ENCODE measurements at places on chromosomes 2 and 18.

GRCh38 chr2:161546635-161547034, 77.6 kb upstream of the SLC4A10 start:
- DNase-seq = no peak

DNA sequence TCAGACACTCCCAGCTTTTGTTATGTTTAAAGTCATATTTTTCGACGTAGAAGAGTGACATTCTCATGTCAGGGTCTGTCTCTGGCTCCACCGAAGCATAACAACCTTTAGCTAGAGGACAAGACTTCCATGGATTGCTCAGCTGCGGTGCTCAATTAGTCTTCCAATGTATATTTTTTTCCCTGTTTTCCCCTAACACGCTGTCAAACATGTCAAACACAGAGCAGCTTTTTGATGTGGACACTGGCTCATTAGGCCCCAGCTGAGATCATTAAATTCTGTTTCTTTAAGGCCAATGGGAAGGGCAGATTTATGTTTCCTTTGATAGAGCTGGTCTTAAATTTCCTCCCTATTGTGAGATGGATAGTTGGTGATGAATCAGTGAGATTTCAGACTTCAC, 525.4 kb downstream of the PIK3C3 start:
- no peak for DNase-seq

GRCh38 chr2:53777134-53777533, 9.5 kb downstream of the CHAC2 start:
- DNase-seq = no peak

DNA sequence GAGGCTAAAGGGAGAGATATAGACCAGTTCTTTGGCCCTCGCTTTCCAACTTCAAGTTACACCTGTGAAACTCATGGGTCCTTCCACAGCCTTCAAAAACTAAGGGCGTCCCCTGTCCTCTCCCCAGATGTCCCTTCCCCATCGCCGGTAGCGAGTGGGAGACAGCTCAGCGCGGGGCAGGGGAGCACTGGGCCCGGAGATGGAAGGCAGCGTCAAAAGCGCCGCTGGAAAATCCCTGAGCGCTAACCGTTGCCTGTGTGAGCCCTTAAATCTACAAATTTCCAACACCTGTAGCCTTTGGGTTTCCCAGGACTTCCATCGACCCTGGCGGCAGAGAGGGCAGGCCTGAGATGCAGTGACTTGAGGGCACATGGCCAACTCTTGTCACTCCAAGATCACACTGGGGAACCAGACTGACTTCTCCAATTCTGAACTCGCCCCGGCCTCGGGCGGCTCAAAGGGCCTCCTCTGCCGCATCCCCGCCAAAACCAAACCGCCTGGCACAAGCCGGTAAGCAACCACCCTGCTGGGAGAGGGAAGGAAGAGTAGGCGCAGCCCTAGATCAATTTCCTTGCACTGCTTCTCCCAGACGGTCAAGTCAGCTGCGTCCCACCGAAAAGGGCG, 879 bp upstream of the EPAS1 start:
- DNase-seq = peak; percentile 8

DNA sequence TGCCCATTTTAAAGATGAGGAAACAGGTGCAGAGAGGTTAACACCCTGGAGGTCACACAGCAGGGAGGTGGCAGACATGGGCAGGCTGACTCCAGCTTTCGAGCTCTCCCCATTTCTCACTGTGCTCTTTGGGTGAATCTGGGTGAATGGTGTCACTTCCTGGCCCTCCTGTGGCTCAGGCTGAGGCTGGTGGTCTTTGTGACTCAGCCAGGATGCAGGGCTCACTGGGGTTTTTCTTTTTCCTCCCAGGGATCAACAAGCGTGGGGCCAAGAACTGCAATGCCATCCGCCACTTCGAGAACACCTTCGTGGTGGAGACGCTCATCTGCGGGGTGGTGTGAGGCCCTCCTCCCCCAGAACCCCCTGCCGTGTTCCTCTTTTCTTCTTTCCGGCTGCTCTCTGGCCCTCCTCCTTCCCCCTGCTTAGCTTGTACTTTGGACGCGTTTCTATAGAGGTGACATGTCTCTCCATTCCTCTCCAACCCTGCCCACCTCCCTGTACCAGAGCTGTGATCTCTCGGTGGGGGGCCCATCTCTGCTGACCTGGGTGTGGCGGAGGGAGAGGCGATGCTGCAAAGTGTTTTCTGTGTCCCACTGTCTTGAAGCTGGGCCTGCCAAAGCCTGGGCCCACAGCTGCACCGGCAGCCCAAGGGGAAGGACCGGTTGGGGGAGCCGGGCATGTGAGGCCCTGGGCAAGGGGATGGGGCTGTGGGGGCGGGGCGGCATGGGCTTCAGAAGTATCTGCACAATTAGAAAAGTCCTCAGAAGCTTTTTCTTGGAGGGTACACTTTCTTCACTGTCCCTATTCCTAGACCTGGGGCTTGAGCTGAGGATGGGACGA, 13.2 kb downstream of the ITM2C start:
- DNase-seq = no peak

DNA sequence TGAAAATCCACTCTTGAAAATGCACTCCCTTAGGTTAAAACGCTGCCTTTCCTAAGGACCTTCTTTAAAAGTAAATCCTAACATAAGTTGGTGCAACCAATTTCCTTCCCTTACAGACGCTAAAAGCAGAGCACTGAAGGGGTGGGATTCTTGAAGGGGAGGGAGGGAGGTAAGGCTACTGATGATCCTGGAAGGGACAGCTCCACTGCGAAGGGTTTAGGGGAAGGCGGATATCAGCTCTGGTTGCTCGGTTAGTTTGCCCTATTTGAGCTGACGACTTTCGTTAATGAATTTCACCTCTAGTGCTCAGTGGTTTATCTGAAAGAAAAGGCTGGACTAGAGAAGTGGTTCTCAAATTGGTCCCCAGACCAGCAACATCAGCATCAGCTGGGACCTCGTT, 49.7 kb upstream of the SIGLEC15 start:
- no peak for DNase-seq

Data from A673 (cell line).